ENCODE measurements at places on chromosomes 16 and 17.

- no peak for DNase-seq
These were observed 694 bp downstream of the MRPL27 start for GRCh38 chr17:50372222-50372757.

DNA sequence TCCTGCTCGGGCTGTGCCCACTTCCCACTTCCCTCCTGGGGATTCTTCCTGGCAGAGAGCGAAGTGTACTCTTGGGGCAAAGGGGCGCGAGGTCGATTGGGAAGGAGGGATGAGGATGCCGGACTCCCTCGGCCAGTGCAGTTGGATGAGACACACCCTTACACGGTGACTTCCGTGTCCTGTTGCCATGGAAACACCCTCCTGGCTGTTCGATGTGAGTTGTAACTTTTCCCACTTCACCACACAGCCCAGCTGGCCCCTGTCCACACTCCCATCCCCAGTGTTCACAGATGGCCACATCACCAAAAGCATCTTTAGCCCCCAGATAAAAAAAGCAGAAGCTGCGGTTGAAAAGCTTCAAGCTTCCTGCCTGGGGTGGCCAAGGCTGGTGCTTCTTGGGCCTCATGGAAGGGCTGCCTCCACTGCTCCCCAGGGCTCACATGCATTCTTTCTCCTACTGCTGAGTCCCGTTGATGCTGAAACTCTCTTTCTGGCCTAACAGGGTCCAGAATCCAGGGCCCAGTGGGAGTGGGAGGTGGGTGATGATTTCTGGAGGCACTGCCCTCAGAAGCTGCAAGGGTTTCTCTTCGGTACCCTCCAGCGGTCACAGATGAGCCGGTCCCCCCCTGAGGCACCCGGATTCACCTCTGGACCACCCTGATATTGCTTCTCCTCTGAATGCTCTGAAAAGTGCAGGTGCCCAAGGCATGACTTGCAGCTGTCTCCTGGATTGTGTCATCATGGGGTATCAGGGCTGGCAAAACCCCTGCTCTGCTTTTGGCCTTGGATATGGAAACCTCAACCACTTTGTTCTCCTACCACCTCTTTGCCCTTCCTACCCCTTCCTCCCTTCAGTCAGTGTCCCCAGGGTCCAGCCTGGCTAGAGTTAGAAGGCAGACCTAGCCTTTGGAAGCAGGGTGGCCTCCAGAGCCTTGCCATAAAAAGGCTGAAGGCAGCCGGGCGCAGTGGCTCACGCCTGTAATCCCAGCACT, 2.2 kb upstream of the TRAF4 start:
- DNase-seq: no peak

DNA sequence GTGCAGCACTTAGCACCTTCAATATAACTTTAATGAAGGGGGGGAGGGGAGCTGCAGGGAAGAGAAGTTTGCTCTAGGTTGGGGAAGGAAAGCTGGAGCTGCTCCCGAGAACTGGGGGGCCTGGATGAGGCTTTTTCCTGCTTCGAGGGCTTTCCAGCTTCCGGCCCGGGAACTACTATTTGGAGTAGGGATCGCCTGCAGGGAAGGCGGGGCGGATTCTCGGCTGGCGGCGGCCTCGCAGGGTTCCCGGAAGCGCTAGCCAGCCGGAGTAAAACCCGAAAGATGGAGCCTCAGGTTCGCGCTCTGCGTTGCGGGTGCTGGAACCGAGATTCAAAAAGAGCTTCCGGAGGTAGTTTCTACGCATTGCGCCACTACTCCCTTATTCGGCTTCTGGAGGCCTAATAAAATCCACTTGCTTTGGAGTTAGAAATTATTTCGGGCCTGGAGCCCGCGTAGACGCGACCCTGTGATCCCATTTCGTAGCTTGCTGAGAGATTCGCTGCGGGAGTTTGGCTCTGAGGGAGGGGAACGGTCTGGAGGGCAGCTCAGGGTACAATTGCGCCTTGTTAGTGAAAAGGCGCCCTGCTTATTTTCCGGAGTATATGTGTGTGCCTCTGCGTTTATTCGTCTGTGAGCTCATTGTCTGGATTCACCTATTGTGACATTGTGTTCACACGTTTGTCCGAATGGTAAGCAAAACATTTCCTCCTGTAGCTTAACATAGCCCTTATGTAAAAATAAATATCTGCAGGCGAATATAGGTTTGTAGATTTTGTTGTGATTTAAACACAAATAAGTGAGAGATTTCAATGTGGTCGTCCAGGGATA, 652 bp downstream of the PRAC2 start:
- DNase-seq: no peak

DNA sequence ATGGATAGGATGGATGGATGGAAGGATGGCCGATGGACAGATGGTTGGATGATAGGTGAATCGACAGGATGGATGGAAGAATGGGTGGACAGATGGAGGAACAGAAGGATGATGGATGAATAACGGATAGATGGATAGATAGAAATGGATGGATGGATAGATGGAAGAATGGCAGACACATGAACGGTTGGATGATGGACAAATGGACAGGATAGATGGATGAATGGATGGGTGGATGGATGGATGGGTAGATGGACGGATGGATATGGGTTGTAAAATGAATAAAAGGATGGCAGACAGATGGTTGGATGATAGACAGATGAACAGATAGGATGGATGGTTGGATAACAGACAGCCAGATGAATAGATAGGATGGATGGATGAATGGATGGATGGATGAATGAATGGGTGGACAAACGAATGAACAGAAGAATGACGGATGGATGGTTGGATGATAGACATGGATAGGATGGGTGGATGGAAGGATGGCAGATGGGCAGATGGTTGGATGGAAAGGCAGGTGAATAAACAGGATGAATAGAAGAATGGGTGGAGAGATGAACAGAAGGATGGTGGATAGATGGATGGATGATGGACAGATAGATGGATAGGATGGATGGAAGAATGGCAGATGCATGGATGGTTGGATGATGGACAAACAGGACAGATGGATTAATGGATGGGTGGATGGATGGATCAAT, 55.9 kb downstream of the DYNLRB2 start:
- DNase-seq: no peak

- DNase-seq: no peak
These were observed 42.4 kb upstream of the HOXB13 start for GRCh38 chr17:48770954-48771353.

GRCh38 chr17:37083456-37083855, 134.7 kb downstream of the AATF start:
- DNase-seq: no peak

- no peak for DNase-seq
These were observed 4.3 kb downstream of the DLX4 start for GRCh38 chr17:49973271-49973615.

DNA sequence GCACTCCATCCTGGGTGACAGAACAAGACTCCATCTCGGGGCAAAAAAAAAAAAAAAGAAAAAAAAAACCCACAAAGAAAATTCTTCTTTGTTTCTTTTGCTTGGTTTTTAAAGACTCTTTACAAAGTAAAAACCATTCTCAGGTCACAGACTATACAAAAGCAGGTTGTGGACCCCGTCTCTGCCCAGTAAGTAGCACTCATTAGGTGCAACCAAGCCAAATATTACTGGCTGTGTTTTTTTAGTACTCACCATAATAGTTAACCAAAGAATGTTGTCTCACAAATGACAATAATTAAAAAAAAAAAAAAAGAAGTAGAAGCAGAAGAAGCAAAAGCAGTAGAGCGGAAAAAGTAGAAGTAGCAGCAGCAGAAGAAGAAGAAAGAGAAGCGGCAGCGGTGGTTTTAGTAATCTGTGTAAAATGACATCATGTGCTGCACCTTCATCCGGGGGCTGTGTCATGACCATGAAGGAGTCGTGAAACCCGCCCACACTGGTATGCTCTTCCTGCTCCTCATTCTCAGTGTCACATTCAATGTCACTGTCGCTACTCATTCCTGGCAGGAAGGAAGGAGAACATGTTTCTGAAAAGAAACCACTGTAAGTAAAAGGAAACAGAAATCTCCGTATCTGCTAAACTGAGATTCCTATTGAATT, 105.4 kb downstream of the TRIM37 start:
- no peak for DNase-seq

DNA sequence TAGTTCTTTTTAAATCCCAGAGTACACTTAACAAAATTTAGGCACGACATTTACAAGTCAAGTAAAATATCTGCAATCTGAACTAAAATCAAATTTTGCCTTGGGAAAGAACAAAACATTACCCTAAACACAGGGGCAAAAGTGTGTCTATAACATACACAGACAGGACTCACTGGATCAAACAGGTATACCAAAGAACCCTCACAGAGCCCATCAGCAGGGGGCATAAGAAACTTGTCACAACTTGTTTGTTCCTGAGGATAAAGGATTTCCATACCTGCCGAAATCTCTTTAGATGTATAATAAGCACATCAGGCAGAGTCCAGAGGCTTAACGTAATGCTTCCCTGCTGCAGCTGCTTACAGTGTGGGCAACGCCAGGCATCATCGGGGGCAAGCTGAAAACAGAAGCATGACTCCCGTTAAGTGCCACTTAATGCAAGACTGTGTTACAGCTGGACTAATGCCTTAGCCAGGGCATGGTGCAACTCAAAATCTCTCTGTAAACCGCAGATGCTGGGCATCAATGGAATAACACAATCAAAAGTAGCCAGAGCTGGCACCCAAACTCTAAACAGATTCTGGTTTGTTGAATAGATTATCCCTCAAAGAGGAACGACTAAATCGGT, 67.0 kb downstream of the USP31 start:
- no peak for DNase-seq

DNA sequence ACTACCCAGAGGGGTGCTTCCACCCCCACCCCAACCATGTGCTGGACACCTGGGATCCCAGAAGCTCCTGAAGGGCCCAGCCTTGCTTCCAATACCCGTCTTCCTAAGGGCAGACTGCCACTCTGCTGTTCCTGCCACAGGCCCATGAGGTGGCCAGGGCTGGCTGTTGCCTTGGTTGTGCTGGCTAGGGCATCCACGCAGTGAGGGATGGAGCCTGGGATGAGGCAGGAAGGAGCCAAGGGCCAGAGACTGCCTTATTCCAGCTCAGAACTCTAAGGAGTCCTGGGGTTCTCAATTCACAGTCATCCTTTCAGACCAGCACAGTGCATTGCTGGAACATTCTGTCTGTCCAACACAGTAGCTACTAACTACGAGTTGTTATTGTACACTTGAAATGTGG, 37.8 kb downstream of the BCO1 start:
- no peak for DNase-seq

- no peak for DNase-seq
These were observed 273.1 kb downstream of the CDH13 start for GRCh38 chr16:82899731-82900450.

- DNase-seq: no peak
These were observed 13.6 kb downstream of the CHD9 start for GRCh38 chr16:53068423-53068833.

- no peak for DNase-seq
These were observed 5.7 kb upstream of the CISD3 start for GRCh38 chr17:38724337-38724988.

DNA sequence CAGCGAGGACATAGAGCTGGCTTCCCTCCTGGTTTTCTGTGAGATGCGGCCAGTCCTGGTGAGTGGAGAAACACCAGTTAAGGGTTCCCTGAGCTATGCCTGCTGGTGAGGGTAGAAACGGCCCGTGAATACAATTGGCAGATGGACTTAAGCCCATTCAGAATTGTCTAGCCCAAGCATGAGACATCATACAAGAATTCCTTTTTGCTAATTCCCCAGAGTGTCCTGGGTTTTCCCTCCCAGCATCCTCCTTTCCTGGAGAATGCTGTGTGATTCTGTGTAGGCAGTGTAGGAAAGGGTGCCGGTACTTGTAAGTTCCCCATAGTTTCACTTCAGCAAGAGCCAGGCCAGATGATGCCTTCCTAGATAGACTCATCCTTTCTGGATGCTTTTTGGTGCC, 65.1 kb downstream of the SDR42E1 start:
- no peak for DNase-seq

- DNase-seq: no peak
These were observed 32.4 kb downstream of the TIMM22 start for GRCh38 chr17:1029196-1029921.

GRCh38 chr16:51119973-51120729, 30.9 kb downstream of the SALL1 start:
- no peak for DNase-seq

DNA sequence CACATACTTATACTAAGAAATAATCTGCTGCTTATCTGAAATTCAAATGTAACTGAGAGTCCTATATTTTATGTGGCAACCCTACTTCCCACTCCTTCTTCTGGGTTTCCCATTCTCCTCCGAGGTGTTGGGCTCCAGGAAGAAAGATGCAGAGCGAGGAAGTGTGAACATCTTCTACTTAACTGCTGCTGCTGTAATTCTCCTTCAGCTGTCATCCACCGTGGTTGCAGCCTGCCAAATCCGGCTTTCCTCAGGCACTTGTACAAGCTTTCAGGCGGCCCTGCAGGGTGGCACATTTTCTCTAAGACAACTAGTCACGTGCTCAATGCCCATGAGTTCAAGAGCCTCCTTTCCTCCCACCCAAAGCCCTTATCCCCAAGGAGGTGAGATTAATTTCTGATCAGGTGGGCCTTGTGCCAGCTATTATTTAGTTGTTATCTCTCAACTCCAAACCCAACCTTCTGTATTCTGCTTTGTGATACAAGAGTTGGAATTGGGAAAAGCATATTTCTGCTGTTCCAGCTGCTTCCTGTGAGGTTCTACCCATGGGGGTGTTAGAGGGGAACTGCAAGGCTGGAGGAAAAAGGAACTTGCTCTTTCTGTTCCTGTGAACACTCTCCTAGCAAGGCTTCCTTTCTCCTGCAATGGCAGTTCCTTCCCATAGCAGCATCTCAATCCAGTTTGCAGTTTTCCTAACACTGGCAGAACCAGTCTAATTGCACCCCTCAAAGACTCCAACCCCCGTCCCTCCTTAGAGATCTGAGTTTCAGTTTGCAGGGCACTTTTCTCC, 67.6 kb upstream of the RBBP6 start:
- DNase-seq: no peak

DNA sequence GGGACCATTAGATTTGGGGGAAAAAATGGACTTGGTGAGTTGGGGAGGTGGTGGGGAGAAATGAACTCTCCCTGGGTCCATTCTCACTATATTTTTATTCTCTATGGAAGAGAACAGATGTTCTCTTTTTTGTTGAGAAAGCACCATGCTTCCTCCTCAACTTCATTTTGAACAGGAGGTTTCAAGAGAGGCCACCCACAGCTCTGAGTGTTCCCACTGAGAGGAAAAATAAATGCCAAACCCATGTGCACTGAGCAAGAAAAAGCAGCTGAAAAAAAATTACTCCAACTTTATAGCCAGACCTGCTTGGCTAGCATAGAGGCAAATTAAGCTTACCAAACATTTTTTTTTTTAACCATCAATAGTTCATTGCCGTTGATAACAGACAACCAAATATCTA, 883.6 kb downstream of the KCNJ2 start:
- no peak for DNase-seq

- DNase-seq: no peak
These were observed at the start of gene ZBTB4 for GRCh38 chr17:7479213-7480088. TSS of gene ZBTB4 (minus strand) at chr17:7479631. CDS start at chr17:7466801, 12,830 bp downstream.

- no peak for DNase-seq
These were observed 2.8 kb downstream of the RASD1 start for GRCh38 chr17:17493249-17493985.

Measured in keratinocyte (primary cell).